ENCODE measurements at places on chromosomes 13 and 19.

DNA sequence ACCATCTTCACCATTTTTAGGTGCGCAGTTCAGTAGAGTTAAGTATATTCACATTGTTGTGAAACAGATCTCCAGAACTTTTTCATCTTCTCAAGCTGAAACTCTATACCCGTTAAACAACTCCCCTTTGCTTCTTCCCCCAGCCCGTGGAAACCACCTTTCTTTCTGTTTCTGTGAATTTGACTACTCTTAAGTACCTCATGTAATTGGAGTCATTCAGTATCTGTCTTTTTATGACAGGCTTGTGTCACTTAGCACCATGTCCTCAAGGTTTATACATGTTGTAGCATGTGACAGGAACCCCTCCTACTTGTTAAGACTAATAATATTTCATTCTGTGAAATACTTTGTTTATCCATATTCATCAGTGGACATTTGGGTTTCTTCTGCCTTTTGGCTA is 52.8 kb downstream of the TNFRSF19 start:
- no peak for DNase-seq

DNA sequence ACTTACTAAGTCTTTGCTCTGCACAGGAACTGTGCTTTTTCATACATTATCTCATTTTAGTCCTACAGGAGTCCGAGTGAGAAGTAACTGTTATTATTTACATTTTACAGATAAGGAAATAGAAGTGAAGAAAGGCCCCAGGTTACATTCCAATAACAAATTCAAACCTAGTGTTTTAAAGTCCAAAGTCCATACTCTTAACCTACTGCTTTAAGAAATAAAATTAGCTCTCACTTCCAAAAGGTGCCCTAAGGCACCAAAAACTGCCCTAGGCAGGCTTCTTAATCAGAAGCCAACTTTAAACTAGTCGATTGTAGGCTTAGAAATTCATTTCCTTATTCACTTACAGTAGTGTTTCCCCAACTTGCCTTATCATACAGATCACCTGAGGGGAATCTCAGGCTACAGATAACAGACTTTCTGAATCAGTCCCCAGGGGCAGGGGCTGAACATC is 555.9 kb downstream of the DIAPH3 start:
- no peak for DNase-seq

DNA sequence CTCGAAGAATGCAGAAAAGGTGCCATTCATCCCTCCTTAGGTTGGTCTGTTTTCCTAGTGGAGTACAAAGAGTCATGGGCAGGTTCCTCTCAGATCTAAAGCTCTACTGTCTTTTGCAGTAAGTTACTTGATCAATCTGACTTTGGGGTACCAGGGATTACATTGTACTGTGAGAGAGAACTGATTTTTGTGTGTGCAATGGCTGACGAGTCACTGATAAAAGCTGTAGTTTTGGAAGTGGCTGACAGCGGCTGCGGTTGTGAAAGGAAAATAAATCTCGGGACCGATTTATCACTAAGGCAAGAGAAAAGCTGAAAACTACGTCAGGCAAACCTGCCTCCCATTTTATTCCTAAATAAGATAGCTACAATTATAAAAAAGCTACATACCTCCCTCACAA is 26.9 kb downstream of the UTP14C start:
- DNase-seq, result no peak

- DNase-seq, result no peak
Measured at GRCh38 chr13:49040872-49041271, 65.2 kb downstream of the FNDC3A start.

DNA sequence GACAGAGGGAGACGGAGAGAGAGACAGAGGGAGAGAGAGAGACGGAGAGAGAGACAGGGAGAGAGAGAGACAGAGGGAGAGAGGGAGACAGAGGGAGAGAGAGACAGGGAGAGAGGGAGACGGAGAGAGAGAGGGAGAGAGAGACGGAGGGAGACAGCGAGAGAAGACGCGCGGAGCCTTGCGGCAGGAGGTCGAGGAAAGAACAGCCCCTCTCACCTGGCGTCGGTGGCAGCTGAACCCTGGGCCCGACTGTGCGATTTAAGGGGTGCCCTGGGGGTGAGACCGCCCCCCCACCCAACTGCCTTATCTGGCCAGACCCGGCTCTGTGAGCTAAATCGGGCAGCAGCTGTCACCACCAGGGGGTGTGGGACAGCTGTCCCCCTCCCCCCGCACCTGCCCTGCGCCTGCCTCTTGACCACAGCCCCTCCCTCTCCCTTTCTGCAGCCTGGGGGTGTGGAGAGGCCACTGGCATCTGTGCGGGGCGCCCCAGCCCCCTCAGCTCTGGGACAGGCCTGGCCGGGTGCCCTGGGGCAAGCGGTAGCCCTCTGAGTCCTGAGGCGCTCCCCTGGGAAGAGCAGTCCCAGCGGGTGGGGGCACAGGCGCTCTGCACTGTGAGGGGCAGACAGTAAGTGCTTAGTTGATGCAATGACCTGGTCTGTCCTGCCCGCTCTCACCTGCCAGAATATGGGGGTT is 10.8 kb downstream of the JOSD2 start:
- no peak for DNase-seq

GRCh38 chr13:51879133-51879532 is 17.4 kb downstream of the CCDC70 start:
- no peak for DNase-seq

GRCh38 chr19:32465176-32465575 is 59.6 kb downstream of the DPY19L3 start:
- DNase-seq, result no peak

DNA sequence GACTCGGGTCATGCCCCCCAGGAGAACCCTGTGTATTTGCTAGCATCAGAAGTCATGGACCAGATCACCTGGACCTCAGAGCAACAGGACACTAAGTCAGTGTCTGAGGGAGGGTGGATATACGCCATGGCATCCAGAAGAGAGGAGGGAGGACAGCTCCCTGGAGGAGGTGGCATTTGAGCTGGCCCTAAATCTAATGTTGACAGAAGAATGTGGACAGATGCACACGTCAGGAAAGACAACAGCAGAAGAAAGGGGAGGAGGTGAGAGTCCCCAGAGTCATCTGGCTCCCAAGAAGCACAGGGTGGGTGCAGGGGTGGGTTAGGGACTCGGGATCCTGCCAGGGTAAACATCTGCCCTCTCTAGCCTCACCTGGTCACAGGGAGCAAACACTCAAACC is 24.5 kb upstream of the CCNE1 start:
- DNase-seq, result no peak

- DNase-seq, result no peak
Measured at GRCh38 chr19:37977992-37978391, 71.0 kb downstream of the SIPA1L3 start.
